ENCODE measurements at places on chromosomes 16 and 17.

DNA sequence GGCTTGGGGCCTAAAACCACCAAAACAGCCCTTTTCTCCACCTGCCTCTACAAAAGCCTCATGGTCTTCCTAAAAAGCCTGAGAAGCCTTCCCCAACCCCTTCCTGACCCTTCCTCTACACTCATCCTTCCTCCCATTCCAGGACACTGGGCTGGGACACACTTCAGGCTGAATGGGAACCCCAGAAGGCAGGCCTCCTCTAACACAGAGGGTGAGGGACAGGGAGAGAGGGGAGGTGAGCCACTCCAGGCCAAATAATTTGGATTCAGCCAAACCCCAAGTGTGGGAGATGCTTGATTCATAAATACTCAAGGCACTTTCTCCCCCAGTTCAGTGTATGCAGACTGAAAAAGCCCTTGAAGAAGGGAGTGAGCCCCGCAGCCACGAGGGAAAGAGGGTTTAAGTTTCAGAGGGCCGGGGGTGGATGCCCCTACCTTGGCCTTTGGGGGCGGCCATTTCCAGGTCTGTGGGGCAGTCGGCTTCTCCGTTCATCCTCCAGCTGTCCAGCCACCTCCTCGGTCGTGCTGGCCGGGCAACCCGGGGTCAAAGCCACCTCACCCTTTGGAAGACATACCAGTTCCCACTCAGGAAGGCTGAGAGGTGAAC, 1.6 kb downstream of the UBTF start:
- no peak for DNase-seq

GRCh38 chr17:72426948-72427760, 306.3 kb downstream of the SOX9 start:
- no peak for DNase-seq

DNA sequence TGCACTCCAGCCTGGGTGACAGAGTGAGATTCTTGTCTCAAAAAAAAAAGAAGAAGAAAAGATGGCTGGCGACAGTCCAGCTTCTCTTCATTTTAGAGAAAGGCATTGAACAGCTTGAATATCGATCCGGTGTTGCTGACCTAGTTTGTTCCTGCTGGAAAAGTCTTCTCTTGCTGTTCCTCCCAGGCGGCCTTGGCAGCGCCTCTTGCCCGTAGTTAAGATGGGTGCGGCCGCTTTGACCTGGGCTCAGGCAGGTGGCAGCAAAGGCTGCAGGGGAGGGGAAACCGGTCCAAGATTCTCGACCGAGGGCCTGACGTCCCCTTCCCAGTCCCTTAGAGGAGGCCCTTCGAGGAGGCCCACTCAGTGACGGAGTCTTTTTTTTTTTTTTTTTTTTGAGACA, 3.8 kb upstream of the ZNF764 start:
- no peak for DNase-seq

GRCh38 chr17:59668816-59669215, 38.4 kb downstream of the PTRH2 start:
- DNase-seq, result no peak

DNA sequence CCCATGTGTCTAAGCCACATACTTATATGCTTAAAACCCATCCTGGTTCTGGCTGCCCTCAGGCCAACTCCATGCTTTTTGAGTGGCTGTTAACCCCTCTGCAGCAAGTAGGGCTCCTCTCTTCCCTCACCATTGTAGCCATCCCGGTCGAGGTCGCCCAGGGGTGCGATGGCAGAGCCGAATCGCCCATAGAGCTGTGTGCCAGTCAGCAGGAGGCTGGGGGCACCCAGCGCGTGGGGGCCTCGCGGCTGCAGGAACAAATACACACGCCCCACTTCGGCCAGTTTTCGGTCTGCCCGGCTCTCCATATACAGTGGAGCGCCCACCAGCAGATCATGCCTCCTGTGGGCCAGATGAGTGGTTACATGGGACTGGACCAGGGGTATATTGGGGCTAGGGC, 6.1 kb downstream of the ITGA2B start:
- no peak for DNase-seq

DNA sequence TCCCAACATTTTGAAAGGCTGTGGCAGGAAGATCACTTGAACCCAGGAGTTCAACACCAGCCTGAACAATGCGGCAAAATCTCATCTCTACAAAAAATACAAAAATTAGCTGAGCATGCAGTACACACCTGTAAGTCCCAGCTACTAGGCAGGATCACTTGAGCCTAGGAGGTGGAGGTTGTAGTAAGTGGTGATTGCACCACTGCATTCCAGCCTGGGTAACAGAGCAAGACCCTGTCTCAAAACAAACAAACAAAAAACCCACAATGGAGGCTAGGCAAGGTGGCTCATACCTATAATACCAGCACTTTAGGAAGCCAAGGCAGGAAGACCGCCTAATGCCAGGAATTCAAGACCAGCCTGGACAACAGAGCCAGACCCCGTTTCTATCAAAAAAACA, 12.0 kb downstream of the APPBP2 start:
- DNase-seq, result no peak

GRCh38 chr16:89146211-89147005, 25.1 kb upstream of the CDH15 start:
- DNase-seq, result no peak

GRCh38 chr16:88691924-88692560, 5.7 kb upstream of the SNAI3 start:
- no peak for DNase-seq

DNA sequence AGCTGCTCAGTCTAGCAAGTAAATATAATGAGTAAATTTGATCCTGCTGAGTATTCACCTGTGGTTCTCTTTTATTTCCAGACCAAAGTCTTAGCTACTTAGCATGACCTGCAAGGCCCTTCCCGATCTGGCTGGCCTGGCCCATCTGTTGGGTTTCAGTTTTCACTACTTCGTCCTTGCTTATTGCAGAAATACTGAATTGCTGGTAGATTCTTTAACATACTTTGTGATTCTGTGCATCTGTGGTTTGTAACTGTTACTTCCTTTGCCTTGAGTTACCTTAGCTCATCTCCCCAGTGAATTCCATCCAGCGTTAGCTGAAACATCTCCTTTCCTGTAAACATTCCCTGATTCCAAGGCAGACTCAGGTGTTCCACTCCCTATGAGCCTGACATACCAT, 131.1 kb downstream of the PHKB start:
- DNase-seq, result no peak

GRCh38 chr17:28951428-28951990, at the start of gene PHF12:
Gene PHF12, minus strand, starts transcription at chr17:28951518. Its CDS starts 558 bp downstream, at chr17:28950960.
- DNase-seq, result peak; percentile 99

GRCh38 chr16:48537275-48537674, 72.7 kb downstream of the N4BP1 start:
- no peak for DNase-seq

GRCh38 chr17:50292465-50292864, 18.2 kb downstream of the TMEM92 start:
- DNase-seq, result no peak

- no peak for DNase-seq
Measured at GRCh38 chr17:56773124-56773523, 60.6 kb downstream of the C17orf67 start.

GRCh38 chr16:64363039-64363438, 758.8 kb downstream of the CDH11 start:
- DNase-seq, result no peak

DNA sequence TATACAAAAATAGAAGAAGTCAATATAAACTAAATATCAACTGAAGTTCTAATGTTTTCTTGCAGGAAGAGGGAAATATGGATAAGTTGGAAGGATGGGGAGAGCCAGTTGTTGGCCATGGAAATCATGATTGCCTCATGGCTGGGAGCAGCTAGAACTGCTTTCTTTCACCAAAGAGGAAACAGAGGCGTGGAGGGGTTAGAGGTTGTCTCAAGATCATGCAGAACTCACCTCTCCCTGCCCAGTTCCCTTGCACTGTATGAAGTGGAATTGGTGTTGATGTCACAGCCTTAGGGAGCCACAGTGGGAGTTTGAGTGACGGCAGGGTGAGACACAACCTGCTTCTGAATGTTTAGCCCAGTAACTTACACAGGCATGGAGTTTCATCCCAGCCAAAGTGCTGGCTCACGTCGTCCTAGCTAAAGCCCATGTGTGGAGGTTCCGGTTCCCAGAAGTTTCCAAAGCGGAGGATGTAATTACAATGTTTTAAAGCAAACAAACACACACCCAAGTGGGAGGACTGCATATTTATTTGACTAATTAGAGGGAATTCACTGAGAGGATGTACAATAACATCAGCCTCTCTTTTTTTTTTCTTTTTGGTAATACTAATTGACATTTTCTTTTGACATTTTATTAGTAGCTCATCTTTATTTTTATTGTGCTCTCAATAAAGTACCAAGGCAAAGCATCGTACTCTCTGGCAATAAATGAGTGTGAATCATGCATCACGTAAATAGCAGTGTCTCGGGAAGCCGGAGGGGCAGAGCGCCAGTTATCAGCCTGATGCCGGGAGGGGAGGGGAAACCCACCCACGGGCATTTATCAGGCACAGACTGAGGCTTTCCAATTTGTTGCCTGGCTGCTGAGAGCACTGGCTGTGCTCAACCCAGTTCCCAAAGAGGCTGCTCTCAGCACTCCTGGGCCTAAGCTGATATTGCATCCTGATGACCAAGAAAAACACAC, 118.7 kb upstream of the CDH5 start:
- DNase-seq, result no peak

DNA sequence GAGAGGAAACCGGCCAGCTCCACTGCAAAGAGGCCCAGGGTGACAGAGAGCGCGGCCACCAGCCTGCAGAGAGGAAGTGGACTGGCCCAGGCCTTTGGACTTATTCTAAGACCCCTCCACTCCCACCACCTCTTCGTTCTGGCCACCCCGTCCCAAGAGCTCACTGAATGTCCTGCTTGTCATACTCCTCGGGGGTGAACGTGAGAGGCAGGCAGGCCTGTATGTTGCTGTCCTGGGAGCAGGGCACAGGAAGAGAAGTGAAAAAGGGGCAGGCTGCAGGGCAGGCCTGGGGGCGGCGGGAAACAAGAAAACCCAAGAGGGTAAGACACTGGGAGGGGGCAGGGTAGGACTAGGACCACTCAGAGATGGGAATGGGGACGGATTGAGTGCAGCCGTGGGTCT, 384 bp downstream of the TMEM107 start:
- DNase-seq, result no peak
